ENCODE measurements at places on chromosomes 5 and 9.

- DNase-seq: no peak
Measured at GRCh38 chr5:90368454-90369246, 40.9 kb downstream of the CETN3 start.

DNA sequence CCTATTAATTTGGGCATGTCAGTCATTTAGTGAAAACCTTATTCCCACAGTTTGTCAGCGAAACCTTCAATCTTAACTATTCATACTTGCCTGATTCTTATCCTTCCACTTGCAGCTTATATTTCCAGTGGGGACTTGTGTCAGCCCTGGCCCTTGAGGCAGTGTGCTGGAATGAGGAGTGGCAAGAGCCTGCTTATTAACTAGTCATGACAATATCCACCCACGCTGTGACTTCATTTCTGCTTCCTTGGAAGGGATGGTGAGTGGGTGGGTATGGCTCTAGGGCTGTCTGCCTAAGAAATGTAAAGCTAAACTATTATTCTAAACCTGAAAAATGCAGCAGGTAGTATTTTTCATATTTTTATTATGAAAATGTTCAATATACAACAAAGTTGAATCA lies 34.0 kb upstream of the LURAP1L start:
- no peak for DNase-seq

DNA sequence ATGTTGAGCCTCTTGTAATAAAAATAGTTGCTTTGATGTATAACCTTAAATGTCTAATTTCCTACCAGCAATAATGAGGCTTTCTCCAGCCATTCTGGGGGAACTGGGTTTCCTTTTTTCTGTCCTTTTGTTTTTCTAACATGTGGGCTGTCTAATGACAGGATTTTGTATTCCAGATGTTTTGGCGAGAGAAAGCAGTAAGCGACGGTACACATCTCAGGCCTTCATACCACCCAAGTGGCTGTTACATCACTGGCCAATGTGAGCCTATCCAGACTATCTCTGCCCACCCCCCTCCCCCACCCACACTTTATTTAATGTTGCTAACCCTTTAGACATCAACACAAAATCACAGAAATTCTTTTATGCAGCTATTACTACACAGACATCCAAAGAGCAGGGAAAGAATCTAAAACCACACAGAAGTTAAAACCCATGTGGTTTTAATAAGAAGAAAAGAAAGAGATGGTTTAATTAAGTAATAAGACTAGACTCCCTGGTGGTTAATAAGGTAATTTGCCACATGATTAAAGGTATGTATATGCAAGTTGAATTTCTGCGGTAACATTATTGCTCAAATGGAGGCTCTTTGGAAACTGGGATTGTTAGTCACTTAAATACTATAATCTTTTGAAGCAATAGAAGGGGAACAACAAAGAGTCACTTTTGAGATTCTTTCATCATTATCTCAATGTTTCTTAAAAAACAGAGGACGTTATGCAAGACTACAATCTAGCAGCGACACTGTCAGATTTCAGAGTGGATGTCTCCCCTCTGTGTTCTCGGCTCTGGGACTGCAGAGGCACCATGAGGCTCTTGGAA lies 365.1 kb downstream of the ENC1 start:
- no peak for DNase-seq

DNA sequence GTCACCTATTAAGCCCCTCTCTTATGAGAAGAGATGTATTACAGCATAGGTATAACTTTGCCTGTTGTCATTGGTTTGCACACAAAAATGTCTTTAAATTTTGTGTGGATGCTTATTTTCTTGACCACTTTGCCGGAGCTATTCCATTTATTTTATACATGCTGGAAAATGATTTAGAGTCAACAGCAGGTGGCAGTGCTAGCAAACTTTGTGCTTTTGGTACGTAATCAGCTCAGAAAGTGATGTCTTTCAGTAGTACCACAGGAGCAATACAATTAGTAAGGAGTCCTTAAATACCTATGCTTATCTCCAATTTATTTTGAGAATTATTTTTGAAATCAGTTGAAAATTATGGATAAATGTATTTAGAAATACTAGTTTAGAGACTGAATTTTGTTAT lies 19.8 kb upstream of the NUDT12 start:
- peak; percentile 52 for DNase-seq

DNA sequence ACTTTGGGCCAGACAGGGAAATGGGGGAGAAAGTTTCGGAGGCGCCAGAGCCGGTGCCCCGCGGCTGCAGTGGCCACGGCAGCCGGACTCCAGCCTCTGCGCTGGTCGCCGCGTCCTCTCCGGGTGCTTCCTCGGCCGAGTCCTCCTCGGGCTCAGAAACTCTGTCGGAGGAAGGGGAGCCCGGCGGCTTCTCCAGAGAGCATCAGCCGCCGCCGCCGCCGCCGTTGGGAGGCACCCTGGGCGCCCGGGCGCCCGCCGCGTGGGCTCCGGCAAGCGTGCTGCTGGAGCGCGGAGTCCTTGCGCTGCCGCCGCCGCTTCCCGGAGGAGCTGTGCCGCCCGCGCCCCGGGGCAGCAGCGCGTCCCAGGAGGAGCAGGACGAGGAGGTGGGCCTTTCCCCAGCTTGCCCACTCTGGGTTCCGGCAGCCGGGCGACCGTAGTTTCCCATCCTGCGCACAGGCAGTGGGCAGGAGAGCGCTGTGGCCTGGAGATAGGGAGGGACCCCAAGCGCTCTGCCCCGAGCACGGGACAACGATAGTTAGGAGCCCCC lies 516 bp downstream of the MAST4 start:
- peak; percentile 32 for DNase-seq
